T-cell (primary cell): ENCODE measurements at places on chromosomes 12 and 14.

DNA sequence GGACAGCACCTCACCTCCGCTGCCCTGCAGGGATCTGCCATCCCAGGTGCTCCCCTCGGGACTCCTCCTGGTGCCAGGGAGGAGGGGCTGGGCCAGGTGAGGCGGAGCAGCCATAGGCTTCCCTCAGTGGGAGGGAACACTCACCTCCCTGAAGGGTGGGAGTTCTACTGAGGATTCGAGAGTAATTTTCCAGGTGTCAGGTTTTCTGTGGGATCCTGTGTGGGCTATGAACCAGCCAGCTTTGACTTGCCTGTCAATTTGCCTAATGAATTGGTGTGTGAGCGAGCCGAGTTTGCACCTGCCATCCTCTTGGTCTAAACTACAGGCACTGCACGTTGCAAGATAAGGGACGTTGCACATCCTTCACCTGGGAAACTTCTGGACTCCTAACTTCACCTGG, 50.3 kb downstream of the NOC4L start:
- DNase-seq: no peak

DNA sequence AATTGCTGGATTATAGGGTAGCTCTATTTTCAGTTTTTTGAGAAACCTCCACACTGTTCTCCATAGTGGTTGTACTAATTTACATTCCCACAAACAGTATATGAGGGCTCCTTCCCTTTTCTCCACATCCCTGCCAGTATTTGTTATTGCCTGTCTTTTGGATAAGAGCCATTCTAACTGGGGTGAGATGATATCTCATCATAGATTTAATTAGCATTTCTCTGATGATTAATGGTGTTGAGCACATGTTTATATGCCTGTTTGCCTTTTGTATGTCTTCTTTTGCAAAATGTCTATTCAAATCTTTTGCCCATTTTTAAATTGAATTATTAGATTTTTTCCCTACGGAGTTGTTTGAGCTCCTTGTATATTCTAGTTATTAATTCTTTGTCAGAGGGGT, 385.3 kb downstream of the CCER1 start:
- no peak for DNase-seq

DNA sequence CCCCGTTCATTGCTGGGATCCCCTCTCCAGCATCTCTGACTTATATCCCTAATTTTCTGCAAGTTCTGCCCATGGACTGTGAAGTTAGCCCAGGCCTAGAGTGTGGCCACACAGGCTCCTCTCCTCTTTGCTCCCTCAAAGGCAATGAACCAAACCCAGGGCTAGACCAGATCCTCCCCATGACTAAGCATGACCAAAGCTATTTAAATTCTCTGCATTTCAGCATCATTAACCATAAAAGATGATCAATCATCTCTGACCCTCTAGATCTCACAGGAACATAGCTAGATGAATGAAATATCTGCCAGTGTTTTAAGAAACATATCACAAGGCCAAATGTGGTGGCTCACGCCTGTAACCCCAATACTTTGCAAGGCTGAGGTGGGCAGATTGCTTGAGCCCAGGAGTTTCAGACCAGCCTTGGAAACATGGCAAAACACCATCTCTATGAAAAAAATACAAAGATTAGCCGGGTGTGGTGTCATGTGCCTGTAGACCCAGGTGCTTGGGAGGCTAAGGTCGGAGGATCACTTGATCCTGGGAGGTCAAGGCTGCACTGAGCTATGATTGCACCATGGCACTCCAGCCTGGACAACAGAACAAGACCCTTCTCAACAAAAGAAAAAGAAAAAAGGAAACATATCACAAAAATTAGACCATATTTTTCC, 2.2 kb upstream of the KRT3 start:
- DNase-seq: no peak

- DNase-seq: no peak
These were observed 618 bp upstream of the AQP6 start for GRCh38 chr12:49972129-49972528.
